ENCODE measurements at places on chromosomes 7 and 10.

DNA sequence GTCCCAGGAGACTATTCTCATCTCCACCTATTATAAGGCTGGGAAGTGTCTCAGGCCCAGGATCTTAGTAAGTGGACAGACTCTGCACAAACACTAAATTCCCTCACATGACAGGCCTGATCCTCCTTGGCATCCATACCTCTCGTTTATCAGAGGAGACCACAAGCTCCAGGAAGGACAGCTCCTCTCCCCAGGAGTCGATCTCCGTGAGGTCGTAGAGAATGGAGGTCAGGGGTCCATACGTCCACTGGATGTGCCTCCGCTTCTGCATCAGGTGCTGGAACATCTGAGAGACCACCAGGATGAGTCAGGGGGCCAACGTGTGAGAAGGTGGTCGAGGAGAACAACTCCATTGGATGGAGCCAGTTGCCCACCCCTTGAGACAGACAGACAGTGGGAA lies 5.6 kb downstream of the TRPV5 start:
- DNase-seq: no peak

DNA sequence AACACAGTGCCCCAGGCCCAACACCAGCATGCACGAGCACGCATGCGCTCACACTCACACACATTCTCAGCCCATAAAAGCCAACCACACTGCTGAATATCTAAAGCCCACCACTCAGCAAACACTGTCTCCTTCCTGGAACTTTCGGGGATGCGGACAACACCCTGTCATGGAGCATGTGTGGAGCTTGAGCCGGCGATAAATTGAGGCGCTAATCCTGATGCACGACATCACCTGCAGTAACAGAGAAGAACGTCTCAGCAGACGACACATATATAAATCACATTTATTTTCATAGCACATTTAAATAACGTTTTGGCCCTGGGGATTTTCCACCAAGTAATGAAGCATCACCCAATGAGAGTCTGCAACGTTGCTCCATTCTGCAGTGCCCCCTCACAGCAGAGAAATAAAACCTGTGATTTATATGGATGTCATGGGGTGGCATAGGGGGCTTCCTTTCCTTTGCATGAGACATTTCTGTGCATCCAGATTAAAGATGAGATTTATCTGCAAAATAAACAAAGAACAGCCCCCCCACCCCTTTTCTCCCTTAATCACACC lies 267.7 kb upstream of the NFE2L3 start:
- DNase-seq: no peak

DNA sequence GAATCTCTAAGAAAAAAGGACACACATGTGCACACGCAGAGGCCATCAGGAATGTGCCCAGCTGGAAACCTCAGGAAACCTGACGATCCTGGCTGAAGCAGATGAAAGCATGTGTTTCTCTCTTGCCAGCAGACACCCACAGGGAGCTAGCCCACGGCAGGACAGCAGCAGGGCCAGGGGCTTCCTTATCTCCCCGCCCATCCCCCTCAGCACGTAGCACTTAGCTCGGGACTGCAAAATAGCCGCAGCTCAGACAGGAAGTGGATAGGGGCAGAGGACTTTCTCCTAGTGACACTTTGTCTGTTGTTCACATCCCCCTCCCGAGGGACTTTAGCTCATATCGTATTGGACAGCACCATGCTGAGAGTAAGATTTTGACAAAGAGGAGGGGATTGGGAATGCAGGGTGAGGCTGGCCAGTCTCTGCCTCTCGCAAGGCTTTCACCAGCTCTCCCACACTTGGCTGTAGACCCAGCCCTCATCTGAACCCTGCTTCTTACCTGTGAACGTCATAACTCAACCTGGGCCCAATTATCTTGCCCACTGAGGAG lies 63.8 kb downstream of the MKI67 start:
- DNase-seq: no peak

DNA sequence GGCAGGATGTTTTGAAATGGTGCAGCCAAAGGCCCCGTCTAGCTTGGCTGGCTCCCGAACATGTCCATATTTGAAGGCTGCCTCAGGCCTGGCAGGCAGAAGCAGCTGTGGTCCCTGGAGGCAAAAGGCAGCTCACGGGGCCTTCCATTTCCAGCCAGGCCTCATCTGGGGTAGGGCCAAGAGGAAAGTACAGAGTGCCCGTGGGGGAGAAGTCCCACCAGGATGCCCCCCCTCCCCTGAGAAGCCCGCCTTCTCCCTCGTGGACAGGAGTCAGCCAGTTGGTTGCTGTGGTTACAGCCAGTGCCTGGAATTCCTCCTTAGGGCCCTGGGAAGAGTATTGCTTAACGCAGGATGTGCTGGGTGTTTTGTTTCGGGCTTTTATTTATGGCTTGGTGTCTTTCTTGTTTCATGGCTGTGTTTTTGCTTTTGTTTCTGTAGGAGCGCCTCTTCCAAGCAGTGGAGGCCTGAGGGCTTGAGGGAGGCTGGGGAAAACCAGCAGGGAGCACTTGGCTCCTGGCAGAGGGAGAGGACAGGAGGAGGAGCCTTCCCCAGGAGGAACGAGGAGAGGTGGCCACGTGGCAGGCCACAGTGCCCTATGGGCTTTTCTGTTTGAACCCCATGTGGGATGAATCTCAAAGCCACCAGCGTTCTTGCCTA lies 45.4 kb downstream of the CHST3 start:
- DNase-seq: peak; percentile 75

DNA sequence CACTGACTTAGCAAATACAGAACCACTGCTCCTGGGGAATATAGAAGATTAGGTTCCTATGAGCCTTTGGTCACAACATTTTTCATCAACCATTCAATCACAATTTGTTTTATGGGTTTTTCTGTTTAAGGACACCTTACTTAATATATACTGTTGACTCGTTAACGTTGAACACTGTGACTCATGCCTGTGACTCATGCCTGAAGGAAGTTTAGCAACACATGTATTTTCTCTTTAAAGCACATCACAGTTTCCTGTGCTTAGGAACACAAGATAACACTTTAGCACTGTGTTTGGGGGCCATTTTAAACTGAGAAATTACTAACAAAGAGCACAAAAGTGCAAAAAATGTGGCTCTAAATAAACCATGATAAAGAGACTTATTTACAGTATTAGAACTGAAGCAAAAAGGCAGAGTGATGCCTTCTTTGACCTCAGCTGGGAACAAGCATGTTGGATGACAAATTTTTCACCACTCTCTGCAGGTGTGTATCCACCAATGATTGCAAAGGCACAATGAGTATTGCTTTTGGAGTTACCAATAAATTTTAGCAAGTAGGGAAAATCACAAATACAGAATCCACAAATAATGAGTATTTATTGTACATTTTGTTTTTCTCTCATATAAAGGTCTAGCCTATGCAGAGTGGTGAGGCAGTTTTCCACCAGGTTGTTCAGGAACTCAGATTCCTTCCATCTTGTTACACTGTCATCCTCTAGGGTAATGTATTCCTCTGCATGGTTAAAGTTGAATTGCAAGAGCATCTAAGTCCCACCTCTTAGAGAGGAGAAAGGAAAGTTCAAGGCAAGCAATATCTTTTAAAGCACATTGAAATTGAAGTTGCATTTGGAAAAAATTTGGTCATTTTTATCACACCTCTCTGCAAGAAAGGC lies 7.3 kb downstream of the FGFBP3 start:
- peak; percentile 70 for DNase-seq
